HEK293T (cell line): ENCODE measurements at places on chromosomes 2 and 18.

DNA sequence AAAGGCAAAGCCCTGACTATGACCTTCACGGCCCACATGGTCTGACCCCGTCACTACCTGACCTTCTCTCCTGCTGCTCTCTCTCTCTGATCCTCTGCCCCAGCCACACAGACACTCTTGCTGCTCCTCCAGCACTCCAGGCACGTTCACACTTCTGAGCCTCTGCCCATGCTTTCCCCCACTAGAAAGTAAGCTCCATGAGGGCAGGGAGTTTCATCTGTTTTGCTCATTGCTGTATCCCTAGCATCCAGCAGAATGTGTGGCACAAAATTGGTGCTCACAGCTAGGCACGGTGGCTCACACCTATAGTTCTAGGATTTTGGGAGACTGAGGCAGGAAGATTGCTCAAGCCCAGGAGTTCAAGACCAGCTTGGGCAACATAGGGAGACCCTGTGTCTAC, 52.5 kb upstream of the STPG4 start:
- no peak for DNase-seq

DNA sequence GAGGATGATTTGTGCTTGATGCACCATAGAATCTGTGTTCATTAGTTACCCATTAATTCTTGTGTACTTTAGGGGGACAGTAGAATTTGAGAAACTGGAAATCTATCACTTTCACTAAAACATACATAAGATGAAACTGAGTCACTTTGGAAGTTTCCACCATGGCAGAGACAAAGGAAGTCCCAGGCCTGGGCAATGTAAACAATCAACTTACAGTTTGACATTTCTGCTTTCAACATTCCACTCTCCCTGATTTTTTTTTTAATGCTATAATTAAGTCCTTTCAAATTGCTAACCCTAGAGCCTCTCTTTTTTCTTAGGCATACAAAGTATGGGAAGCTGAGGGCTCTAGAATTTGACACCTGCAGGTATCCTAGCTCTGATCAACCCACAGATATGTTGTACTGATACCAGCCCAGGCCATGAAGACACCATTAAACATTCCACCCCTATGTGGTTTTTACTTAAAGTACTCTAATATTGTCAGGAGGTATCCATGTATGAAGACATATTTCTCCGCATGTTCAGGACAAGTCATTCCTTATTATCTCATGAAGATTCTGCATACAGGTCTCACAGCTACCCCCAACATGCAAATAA, 88.5 kb upstream of the GLS start:
- no peak for DNase-seq

DNA sequence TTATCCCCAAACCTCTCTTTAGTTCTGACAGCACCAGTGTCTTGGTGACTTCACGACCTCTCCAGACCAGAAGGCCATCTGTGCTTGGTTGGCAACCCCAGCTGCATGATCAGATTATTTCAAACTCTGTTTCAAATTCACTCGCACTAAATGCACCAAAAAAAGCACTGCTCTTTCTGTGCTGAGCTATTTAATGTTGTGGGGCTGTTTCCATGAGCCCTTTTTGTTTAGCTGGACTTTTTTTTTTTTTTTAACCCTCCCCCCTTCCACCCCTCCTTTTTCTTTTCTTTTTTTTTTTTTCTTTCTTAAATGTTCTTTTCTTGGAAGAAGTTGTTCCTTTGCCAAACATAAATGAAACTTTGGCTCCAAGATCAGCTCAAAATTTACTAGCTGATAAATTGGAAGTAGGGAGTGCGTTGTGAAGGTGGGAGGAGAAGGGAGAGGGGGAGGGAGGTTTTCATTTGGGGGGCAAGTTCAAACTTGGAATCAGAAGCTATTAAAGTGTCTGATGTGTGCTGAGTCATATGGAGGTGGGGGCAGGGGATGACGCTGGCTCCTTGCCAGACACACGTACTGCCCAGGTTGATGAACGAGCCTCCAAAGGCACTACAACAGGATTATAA, 543.0 kb upstream of the TNP1 start:
- peak; percentile 15 for DNase-seq

DNA sequence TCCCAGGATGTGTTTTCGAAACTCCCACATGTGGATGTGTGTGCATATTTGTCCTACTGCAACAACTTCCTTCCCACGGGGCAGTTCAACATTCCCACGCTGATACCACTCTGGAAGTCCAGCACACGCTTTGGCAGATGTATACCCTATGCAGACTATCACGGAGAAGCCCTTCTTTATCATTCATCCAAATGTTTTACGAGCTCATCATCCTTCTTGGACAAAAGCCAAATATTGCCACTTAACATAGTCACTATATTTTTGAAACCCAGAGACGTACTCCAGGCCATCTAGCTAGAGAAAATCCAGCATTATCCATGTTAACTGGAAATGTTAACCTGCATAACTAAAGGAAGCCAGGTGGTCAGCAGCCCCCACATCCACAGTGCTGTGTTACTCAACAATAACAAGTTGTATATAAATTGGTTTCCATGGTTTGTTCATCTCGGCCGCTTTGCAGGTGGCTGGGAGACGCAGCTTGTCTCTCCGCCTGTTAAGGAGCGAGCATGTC, 131.5 kb downstream of the ZNF532 start:
- no peak for DNase-seq

DNA sequence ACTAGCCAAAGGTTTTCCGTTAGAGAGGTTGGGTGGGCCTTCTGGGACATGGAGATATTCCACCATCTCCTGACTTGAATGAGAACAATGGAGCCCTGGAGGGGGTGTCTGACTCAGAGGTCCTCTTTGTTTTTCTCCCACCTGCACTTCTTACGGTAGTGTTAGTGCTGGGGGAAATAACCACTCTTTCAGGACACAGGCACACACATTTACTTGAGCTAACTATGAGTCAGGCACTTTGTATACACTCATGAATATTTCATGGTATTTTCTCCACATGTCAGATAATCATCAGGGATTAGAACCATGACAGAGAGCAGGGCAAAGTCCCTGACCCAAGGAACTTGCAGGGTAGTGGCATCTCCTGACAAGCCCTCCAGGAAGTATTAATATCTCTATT, 439.1 kb downstream of the TSN start:
- no peak for DNase-seq

- DNase-seq, result no peak
Measured at GRCh38 chr18:11155034-11155759, 5.8 kb upstream of the PIEZO2 start.

DNA sequence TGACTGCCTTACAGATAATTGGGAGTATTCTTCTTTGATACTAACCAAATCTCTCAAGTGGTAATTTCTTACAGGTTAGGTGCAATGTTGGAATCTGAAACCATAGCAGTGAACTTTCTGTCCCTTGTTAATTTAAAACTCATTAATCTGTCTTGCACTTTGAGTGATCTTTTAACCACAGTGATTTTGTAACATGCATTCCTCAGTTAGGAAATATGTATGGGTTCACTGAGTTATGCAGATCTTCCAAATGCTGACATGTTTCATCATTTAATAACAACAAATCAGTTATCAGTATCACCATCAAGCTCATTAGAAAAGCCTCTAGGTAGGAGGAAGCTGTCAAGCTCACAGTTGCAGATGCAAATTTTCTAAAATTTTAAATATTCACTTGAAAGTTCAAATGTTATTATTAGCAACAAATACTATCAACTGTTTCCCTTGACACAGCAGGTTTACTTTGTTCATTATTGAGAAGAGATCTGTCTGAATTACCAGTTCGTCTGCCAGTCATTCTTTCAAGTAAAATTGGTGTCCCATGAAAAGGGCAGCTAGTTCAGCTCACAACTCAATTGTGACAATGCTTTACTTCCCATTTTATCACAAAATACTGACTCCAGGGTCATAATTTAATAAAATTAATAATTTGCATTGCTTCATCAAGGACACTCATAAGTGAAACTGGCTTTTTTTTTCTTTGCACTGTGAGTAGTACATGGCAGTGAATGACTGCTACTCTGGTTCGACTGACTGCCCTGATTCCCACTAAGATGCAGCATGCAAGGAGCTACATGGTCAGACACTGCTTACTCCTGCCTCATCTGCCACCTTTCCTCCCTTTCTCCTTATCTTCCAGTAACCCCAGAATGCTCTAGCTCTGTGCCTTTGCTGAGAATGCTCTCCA, 31.6 kb downstream of the SUCLG1 start:
- no peak for DNase-seq

DNA sequence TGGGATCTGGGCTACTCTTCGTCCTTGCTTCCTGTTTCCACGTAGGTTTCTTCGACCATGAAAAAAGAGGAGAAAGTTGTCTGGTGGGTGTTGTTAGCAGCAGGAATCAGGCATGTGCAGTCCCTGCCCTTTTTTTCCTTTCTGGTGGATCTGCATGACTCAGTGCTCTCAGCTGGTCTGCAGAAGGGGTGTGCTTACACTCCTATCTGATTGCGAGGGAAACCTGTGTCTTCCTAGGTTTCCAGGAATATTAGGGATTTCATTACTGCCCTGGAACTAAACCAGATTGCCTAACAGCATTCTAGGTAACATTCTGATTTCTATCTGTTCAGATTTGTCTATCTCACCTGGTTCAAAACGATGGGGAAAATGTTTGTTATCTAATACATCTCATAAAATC, 174.3 kb downstream of the CCDC102B start:
- no peak for DNase-seq

- DNase-seq, result no peak
Measured at GRCh38 chr18:40346146-40346545, 1608.9 kb upstream of the PIK3C3 start.

- DNase-seq, result peak; percentile 48
Measured at GRCh38 chr2:182649316-182649715, 66.7 kb upstream of the DNAJC10 start.

GRCh38 chr2:223046470-223047040, 5.4 kb upstream of the KCNE4 start:
- DNase-seq, result no peak

DNA sequence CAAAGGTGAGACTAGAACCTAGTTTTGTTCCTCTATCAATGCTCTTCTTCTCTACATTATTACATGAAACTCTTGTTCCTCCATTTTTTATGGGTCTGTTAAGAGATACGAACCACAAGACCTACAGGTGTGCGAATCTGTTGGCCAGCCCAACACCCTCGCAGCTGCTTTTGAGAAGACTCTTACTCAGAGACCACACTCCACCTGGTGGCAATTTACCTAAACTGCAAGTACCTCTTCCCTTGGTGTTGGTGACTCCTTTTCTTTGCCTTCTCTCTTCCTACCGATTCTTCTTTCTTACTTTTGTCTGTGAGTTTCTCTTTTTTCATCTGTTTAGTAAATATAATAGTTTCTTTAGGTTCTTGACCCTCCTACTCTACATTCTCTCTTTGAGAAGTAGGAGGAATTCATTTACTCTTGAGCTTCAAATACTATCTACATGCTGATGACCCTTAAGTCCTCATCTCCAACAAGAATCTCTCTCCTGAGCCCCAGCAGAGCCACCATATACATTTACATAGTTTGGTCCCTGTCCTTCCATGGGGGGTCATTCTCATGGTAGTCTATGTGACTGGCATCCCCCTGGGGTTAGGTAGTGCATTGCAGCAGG, 81.8 kb upstream of the GAREM1 start:
- peak; percentile 85 for DNase-seq

GRCh38 chr2:226031647-226032501, 632.4 kb downstream of the NYAP2 start:
- no peak for DNase-seq

DNA sequence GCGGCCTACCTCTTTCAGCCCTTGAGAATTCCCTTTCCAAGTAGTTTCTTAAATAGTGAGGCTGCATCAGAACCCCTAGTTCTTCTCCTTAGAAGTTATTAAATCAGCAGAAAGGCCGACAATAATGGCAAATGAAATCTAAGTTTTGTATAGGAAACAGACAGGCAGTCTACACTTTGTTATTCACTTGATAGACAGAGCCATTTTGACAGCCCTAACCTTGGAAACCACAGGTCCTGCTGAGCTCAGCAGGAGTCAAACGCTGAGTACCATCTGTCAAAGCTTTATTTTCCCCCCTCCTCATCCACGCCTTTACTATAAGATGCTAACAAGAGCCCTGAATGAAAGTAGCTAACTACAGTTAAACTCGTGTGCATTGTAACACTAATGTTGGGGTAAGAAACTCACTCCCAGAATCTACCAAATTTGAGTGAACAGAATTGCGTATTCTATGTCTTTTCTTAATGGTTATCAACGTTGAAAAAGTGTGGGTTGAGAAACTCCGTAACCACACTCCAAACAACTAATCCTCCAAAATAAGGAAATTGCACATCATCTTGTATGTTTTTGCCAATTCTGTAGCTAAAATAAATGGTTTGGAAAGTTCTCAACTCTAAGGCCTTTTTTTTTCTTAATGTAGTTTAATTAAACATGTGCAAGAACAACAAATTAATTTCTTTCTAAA, 90.6 kb upstream of the EFEMP1 start:
- no peak for DNase-seq

DNA sequence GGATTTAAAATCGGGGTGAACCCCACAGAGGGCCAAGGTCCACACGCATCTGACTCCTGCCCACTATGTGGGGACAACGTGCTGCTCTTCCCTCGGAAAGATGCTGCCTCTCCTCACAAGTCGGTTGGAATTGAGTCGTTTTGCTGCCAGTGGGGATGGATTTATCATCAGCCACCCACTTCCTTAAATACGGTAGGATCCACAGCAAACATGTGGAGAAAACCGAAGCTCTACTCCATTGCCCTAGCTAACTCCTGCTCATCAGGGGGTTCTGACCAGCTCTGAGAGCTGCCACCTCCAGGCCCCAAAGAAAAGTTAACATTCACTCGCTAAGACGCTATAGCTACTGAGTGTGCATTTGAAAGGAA, 80.9 kb downstream of the CHRNA1 start:
- no peak for DNase-seq

- DNase-seq, result no peak
Measured at GRCh38 chr2:127721978-127722355, 20.7 kb downstream of the SFT2D3 start.

- DNase-seq, result no peak
Measured at GRCh38 chr2:62196278-62196901, 475 bp downstream of the B3GNT2 start.

DNA sequence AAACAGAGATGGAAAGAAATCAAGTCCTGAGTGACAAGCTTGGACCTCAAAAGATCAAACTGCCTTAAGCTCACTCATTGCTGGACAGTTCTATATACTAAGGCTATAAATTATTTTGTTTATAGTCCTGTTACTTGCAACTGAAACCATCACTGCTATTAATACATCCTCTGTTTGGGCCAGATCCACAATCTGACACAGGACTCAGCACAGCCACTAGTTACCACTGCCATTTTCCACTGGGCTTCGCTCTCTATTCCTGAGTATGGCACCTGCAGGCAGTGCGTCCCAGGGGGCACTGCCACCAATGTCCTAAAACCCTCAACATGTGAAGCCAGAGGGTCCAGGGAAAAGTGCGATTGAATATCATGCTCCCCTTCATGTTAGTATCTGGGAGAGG, 52.3 kb downstream of the CYP26B1 start:
- DNase-seq, result no peak
